ENCODE measurements at places on chromosomes 4 and X.
A peak's percentile ranks its signal among the peaks of the same experiment; 100 is the strongest.

- no peak for DNase-seq
Observed at GRCh38 chr4:78477276-78477675, 74.3 kb upstream of the ANXA3 start.

GRCh38 chr4:71663780-71664179, 120.1 kb downstream of the GC start:
- no peak for DNase-seq

- no peak for DNase-seq
Observed at GRCh38 chr4:3291411-3291968, 1.3 kb upstream of the RGS12 start.

DNA sequence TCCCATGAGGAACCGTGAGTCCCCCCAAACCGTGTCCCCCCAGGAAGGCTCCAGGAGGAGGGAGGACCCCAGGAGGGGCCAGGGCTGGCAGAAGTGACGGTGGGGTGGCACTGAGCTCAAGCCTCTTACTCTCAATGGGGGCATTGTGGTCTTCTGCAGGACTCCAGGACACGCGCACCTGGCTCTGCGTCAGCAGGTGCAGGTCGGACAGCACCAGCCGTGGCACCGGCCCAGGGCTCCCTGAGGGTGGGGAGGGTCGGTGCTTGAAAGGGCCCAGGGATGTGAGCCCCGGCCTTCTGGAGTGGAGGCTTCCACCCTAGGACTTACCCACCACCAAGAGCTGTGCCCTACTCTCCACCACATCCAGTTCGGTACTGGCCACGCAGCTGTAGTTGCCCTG, 18.3 kb downstream of the L1CAM start:
- no peak for DNase-seq

DNA sequence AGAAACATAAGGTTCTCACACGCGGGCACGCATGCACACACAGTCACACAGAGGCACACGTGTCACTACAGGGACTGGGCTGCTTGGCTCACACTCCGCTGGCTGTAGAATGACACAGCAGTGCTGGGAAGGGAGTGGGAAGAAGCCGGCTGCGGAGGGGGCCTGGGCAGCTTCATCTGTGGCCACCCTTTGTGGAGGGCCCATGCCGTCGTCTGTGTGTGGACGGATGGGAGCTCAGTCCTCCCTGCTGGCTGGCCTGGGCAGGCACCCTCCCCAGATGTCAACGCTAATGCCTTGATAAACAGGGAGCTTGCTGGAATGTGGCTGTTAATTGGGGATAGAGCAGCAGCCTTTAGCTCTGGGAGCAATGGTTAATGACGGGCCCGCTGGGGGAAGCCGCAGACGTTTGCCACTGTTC, 621.1 kb downstream of the BCOR start:
- no peak for DNase-seq

DNA sequence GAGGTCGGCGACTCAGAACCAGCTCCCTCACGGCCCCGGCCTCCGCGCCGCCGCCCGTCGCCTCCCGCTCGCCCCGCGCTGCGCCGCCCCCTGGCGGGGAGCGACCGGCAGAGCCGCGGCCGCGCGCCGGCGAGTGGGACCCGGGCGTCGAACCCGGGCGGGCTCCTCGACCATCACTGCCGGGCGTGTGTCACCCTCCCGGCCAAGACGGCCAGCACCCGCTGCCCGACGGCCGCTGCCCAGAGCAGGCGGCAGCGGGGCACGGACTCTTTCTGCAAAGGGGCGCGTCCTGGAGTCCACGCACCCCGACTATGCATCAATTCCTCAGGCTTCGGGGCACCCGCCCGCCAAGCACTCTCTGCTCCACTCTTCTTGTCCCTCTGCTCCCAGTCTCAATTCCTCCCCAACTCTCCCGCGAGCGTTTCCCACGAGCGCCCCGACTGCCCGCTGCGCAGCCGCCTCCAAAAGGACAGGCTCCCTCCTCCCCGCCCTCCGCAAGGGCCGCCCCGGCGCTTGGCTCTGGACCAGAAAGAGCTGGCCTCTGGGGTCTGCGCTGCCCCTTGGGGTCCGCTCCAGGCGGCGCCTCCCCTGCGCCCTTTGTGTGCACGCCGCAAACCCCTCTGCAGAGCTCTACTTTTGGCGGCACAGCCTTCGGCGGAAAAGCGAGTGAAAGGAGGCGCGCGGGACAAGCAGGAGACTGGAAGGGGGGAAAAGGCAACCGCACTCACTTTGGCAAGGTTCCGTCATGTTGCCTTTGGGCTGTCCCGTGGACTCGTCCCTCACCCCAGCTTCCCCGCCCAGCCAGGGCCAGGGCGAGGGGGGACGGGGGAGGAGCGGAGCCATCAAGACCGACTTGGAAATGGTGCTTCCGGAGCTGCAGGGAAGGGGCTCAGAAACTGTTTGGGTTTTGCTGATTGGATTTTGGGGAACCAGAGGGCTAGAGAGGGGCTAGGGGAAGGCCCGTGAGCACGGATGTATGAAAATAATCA, 1.0 kb downstream of the PDE5A start:
- DNase-seq, result peak; percentile 6

Measured in hematopoietic multipotent progenitor cell treated with erythropoietin and hydrocortisone succinate and interleukin-3 and kit ligand, for 17 days (in vitro differentiated cells).